Forelimb muscle (tissue), 1 donor: ENCODE measurements at places on chromosomes 16 and 17. TPM values are rescaled to one million over a fixed set of nuclear protein-coding genes. Genes with fewer than 3 reads are reported as not detected.

Gene KRT31
- polyA plus RNA-seq, result 5.9 TPM

Gene WFDC1
- polyA plus RNA-seq, result 1.8 TPM

Gene IRX5
- 1.6 TPM for polyA plus RNA-seq

DNA sequence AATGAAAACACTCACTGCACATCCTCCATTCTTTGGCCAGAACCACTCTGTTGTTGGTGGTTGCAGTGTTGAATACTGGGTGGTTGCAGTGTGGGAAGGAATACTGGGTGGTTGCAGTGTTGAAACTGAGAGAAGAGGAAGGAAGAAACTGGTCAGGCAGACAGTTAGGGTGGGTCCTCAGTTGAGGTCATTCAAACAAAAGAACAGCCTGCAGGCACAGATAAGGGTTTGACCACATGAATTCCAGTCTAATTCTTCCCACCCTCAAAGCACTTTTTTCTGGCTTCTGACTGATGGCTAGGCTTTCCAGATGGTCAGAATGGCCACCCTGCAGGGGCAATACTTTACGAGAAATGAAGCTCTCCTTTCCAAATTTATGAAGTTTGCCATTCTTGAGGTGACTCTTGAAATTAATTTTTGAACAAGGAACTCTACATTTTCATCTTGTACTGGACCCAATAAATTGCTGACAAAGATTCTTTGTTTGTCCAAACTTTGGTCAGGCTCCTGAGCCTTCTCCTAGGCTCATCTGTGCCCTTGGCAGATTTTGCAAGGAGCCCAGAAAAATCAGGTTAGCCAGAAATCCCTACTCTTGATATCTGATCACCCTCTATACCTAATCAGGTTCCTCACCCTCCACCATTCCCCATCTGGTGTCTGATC, 596.6 kb upstream of the CDH5 start:
- DNase-seq, result no peak

DNA sequence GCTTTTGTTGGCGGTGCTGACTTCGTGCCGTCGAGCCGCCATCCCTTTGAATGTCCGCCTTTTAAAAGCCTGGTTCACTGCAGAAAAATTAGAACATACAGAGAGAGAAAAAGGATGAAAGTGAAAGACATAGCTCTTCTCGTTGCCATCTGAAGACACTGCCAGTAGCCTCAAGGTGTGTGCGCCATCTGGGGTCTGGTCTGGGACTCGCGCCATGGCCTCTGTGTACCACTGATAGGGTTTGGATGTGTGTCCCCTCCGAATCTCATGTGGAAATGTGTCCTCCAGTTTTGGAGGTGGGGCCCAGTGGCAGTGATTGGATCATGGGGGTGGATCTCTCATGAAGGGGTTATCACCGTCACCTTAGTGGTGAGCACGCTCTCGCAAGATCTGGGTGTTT, 15.5 kb downstream of the GSE1 start:
- no peak for DNase-seq
